Activated CD4-positive, alpha-beta T cell treated with anti-CD3 and anti-CD28 coated beads for 24 hours (primary cell): ENCODE measurements at places on chromosomes 1 and 21.

DNA sequence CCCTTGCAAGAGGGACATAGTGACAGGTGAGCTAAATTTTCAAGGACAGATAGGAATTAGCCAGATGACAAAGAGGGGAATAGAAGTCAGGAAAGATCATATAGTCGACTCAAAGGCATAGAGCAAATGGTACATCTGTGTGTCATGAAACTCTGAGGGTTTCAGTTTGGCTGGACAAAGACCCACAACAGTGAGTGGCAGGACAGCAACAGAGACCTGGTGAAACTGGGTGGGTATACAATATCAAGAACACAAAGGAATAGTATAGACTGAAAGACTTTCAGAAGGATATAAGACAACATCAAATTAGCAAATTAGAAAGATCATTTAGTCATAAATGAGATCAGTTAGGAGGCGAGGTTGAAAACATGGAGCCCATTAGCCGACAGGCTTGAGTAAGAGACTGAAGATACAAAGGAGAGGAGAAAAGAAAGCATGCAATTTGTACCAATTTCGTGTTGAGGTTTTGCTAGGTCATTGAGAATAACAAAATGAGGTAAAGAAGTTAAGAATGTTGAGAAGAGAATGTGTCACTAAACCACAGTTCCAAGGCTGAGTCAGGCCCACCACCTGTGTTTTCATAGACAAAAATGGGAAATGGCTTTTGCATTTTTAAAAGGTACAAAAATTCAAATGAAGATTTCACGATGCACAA is 213.8 kb downstream of the HHIPL2 start:
- DNase-seq, result no peak

- no peak for DNase-seq
Measured at GRCh38 chr1:210377731-210378333, 49.1 kb downstream of the HHAT start.

GRCh38 chr1:106925750-106926149 is 130.7 kb upstream of the PRMT6 start:
- no peak for DNase-seq

DNA sequence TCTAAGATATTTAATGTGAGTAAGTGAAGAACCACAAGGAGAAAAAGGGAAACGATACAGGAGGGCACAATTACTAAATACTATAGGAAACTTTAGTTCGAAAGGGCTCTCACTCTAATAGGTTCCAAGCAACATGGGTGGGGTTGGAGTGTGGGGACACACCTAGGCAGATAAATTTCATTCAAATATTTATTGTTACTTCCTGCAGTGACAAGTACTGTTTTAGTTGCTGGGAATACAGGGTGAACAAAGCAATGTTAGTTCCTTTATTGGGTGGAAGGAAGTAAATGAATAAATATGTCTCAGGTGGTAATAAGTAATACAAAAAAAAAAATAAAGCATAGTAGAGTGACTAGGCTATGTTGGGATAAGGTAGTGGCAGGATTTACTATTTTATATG is 73.2 kb upstream of the B3GALT2 start:
- no peak for DNase-seq

DNA sequence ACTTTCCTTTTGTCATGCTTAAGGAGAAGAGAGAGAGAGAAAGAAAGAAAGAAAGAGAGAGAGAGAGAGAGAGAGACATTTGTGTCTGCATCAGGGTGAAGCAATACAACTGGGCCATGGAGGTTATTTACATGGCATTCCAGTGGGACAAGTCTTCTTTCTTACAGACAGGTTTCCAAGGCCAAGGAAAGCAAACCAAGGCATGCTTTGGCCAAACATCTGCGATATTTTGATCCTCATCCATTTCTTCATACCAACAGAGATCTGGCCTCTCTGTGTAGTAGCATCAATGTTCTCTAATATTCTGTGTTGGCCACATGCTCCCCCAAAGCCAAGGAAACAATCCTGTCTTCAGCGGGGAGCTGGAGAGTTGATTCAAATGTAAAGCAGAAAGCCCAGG is 292.1 kb downstream of the SETD4 start:
- DNase-seq, result no peak

DNA sequence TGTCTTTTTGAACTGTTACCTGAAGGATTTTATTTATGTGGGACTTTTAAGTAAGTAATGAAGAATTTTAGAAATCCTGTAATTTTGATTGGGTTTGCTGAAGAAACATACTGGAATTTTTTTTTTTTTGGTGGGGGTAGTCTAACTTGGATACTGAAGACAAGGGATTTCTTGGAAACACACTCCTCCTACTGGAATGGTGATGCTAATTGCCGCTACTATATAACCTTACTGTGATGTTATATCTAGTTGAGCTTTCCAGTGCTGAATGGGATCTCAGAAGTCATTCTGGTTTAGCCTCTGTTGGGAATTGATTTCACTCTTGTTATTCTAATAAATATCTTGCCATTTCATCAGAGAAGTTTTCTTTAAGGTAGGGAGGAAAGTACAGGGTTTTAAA is 8.4 kb downstream of the PPP2R5A start:
- no peak for DNase-seq

DNA sequence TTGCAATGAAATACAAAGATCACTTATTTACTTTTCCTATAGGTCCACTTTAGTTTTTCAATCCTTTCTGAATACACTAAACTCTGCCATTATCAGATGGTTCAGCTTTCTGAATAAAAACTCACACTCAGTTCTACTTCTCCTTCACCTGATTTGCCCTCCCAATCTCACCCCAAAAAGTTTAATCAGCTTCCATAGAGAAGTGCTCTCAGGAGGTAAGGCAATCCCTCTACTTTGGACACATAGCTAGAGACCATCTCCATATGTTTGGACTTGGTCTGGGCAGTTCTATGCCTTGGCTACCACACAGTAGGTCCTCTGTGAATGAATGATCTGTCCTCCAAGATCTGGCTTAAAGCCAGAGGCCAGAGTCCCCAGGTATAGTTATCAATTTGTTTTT is 40.9 kb downstream of the PTPN14 start:
- no peak for DNase-seq

GRCh38 chr1:3114846-3115245 is 45.8 kb downstream of the PRDM16 start:
- no peak for DNase-seq

- DNase-seq, result no peak
Measured at GRCh38 chr1:147504801-147505311, 36.4 kb upstream of the BCL9 start.

DNA sequence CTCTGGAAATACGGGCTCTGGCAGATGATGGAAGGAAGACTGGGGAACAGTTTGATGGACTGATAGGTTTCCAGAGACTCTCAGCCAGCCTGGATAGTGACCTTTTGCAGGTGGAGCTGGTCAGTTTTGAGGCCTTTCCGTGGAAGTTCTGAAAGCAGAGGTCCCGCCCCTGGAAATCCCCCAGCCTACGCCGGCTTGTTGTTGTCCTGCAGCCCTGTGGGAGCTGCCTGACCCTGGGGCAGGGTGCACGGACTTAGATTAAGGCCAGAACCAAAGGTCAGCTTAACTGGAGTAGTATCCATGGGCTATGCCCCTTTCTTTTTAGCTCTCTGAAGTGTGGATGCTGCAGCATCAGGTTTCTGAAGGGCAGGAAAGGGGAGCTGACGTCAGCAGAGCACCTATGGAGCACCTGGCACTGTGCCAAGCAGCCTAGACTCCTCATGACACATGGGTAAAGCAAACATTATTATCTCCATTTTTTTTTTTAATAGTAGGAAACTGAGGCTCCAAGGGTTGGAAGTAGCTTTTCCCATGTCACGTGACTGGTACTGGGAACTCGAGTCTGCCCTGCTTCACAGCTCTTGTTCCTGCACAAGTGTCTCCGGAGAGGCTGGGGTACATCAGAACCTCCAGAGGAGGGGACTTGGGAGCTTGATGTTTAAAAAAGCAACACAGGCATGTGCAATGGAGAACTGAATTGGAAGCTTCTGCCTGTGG is 38.5 kb downstream of the IER5 start:
- no peak for DNase-seq

DNA sequence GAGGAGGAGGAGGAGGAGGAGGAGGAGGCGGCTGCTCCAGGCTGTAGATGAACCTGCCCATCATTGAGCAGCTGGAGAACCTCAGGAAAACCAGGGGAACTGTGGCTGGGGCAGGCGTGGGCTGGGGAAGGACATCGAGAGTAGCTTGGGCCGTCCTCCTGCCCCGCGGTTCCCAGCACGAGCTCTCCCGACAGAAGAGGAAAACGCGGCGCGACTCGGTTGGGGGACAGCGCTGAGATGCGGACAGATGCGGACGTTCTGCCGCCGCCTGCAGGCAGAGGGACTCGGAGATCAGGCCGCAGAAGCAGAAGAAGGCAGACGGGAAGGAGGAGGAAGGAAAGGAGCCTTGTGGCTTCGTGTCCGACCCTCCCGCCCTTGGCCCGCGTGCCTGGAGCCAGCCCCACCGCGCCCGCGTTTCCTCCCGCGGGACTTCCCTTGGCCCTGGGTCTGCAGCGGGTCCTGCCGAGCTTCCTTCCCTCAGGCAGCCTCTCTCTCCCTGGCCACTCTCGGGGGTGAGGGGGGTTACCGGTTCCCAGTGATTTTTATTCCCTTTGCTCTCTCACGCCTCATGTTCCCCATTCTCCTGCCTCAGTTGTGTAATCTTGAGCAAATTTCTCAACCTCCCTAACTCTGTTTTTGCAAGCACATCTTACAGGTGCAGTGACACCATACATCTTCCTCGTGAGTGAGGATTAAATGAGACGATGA is 1.7 kb upstream of the TNFRSF9 start:
- DNase-seq, result no peak

- no peak for DNase-seq
Measured at GRCh38 chr1:169696273-169697100, 14.9 kb downstream of the SELL start.

- no peak for DNase-seq
Measured at GRCh38 chr1:1080122-1080757, 6.1 kb upstream of the RNF223 start.

- DNase-seq, result no peak
Measured at GRCh38 chr1:80807981-80808380, 992.8 kb upstream of the ADGRL2 start.

DNA sequence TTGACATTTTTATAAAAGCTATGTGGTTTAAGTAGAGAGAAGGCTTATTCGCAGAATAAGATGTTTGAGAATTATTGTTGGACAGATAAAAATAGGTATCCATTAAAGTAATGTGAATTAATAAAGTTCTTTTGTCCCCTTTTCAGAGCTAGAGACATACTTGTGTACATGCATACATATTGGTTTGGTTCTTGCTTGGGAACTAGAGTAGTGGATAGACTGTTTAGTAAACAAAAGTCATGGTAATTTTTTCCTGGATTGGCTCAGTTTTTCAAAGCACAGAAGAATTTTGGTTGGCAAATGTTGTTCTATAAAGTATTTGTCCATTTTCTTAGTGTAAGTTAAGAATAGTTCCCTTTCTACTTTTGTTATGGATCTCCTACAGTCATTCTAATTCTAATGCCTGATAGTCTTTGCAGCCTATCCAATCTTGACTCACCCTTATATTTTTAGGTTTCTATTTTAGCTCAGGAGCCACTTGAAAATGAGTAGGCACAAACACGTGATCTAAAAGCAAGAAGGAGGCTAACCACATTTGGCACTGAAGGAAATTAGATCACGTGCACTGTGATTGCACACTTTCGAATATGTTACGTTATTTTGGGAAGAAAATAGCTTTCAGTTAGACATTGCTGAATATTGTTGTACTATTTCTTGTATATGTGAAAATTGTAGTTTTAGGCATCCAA is 47.0 kb downstream of the RABGAP1L start:
- DNase-seq, result no peak

DNA sequence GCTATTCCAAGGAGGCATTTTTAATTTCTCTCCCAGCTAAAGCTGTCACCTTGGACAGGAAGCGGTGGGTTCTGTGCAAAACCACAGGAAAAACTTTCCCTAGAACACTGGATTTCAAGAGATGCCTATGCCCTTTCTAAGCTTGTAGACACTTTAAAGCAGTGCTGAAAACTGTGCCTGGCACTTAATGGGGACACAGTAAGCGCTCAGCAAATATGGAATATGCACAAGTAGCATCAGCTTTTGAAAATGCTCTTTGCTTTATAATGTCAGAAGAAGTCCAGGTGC is 50.9 kb upstream of the TARBP1 start:
- DNase-seq, result no peak

- no peak for DNase-seq
Measured at GRCh38 chr1:181259026-181259745, 170.7 kb downstream of the IER5 start.

DNA sequence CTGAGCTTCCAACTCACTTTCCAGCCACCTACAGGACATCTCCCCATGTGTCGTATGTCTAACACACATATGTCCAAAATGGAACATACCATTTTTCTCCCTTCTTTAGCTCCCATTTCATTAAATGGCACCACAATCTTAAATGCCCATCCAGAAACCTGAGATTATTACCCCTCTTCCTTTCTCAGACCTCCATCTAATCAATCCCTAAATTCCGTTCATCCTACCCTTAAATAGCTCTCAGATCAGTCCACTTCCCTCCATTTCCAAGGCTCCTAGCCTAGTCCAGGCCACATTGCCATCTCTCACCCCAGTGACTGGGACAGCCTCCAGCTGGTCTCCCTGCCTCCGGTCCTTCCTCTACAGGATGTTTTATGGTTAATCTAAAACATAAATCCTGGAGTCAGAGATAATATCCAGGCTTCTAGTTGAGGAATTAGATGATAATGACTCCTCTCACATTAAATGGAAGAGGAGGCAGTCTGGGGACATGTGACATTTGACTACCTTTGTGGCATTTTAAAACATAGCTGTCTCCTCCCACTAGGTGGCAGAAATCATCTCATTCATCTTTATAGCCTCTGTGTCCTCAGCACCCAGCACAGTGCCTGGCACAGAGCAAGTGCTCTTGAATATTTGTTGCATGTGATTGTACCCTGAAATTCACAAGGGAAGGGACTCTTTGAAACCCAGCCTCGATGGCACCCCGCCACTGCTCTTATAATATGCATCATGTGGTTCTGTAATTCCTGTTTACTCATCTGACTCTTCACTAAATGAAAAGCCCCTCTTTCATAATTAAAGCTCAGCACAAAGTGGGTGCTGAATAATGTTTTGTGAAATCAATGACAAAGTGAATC is 102.3 kb downstream of the TMEM53 start:
- no peak for DNase-seq
